ENCODE measurements at places on chromosomes 6 and 20. TPM values are rescaled to one million over a fixed set of nuclear protein-coding genes. Genes with fewer than 3 reads are reported as not detected.

RHAG gene
- total RNA-seq: not detected

EYA2 gene
- not detected for total RNA-seq

MEI4 gene
- not detected for total RNA-seq

HM13 gene
- 42.4 TPM for total RNA-seq

BPIFB2 gene
- not detected for total RNA-seq

BACH2 gene
- total RNA-seq: 0.30 TPM

EDN1 gene
- 229 TPM for total RNA-seq

TCF15 gene
- total RNA-seq: 0.32 TPM

UBE3D gene
- 11.2 TPM for total RNA-seq

VSTM2L gene
- not detected for total RNA-seq

KCNQ2 gene
- total RNA-seq: not detected

PRSS16 gene
- not detected for total RNA-seq

Data from epithelial cell of umbilical artery (primary cell).